ENCODE measurements at places on chromosomes 13 and 19. TPM values are rescaled to one million over a fixed set of nuclear protein-coding genes. Genes with fewer than 3 reads are reported as not detected.

DNA sequence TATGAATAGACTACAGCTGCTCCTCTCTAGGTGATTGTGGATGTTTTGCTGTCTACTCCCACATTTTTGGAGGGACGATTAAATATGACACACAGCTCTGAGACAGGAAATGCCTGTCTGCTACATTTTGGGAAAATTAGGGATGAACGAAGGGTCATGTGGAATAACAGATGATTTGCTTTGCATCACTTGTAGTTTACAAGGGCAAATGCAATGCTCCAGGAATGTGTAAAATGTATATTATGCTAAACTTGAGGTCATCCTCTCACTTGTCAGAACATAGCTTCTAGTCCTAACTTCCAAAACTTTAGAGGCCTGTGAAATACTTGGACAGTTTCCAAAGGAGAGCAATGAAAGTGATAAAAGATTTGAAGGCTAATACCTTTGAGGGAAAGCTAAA, 284.2 kb upstream of the DACH1 start:
- H3K4me3 ChIP-seq = no peak overlapping the region
- H3K36me3 ChIP-seq = no peaks in the 10 kb centered on the region
- DNase-seq = no peak
- no peak overlapping the region for H3K27ac ChIP-seq
- H3K4me1 ChIP-seq = no peaks in the 10 kb centered on the region
- no peaks in the 10 kb centered on the region for H3K27me3 ChIP-seq

DNA sequence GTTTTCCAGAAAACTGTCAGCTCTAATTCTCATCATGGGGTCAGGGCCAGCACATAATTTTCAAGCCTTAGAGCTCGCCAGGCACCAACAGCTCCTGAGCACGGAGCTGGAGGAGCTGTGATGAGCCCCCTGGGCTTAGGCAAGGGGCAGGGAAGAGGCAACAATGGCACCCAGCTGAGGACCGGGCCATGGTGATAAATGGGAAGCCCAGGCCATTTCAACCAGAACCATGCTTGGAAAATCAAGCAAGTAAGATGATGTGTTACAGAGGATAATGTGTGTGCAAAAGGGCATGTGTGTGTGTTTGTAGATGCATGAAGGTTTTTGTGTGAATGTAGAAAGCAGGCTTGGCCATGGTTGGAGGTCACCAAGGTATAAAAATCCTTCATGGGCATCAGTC, 66.8 kb upstream of the UBAC2 start:
- no peaks in the 10 kb centered on the region for H3K4me1 ChIP-seq
- no peaks in the 10 kb centered on the region for H3K36me3 ChIP-seq
- H3K27me3 ChIP-seq = no peaks in the 10 kb centered on the region
- no peak overlapping the region for H3K27ac ChIP-seq
- no peak overlapping the region for H3K4me3 ChIP-seq
- no peak for DNase-seq

DNA sequence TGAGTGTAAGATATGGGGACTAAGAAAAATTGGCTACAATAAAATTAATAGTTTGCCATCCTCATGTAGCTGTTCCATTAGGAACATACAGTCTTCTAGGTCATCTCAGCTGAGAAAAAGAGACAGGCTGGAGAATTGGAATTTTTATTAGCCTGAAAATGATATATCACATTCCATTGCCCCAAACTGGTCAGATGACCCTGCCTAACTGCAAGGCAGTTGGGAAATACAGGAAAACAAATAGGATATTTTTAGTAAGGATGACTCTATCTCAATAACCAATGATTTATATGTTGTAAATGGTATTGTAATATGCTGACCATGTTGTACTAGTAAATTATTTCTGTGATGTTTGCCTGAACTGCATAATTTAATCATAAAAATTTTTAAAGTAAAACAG, 673.8 kb downstream of the PCDH9 start:
- H3K27me3 ChIP-seq = no peaks in the 10 kb centered on the region
- no peak overlapping the region for H3K4me3 ChIP-seq
- H3K4me1 ChIP-seq = no peaks in the 10 kb centered on the region
- no peaks in the 10 kb centered on the region for H3K36me3 ChIP-seq
- no peak for DNase-seq

GRCh38 chr19:33819880-33820781, 23.5 kb downstream of the KCTD15 start:
- no peaks in the 10 kb centered on the region for H3K4me1 ChIP-seq
- no peak overlapping the region for H3K27ac ChIP-seq
- peak; percentile 15 for DNase-seq
- H3K4me3 ChIP-seq = peak overlapping the region; percentile 54
- H3K36me3 ChIP-seq = no peaks in the 10 kb centered on the region
- no peaks in the 10 kb centered on the region for H3K27me3 ChIP-seq

DNA sequence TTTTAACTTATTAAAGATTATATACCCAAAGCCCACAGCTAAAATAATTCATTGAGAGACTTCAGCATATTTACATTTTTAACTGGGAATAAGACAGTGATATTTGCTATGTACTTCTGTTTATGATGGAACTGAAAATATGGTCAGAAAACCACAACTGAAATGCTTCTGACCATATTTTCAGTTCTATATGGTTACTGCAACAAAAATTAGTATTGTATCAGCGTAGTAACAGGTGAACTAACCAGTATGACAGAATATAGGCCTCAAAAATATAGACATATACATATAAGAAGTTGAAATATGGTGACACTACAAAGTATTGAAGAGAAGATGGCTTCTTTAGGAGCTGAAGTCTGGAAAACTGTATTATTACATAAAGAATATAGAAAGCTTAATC, 857.4 kb downstream of the OLFM4 start:
- no peak overlapping the region for H3K27ac ChIP-seq
- H3K36me3 ChIP-seq = no peaks in the 10 kb centered on the region
- H3K4me1 ChIP-seq = no peaks in the 10 kb centered on the region
- DNase-seq = no peak
- H3K27me3 ChIP-seq = no peaks in the 10 kb centered on the region

DNA sequence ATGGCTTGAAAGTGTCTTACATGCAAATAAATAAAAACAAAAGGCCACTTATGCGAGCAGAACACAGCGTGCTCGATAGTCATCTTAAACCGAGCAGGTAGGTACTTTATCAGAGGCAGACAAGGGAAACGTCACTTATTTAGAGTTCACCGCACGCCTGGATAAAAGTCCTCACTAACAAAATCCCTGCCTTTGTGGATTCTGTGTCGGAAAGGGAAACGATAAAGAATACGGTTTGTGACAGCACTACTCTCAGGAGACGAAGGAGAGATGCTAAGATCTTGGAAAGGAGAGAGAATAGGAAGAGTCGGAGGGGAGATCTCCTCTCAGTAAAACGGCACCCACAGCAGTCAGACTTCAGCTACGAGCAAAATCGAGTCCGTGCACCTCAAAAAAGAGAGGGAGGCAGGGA, 581 bp downstream of the RCBTB1 start:
- peak overlapping the region; percentile 82 for H3K27ac ChIP-seq
- peaks cover 10% of the 10 kb centered on the region for H3K4me1 ChIP-seq
- peak overlapping the region; percentile 56 for H3K4me3 ChIP-seq
- no peaks in the 10 kb centered on the region for H3K36me3 ChIP-seq
- peak; percentile 18 for DNase-seq
- H3K27me3 ChIP-seq = no peaks in the 10 kb centered on the region

Gene RFX1
- 23.5 TPM for total RNA-seq

GRCh38 chr13:37632294-37632693, 33.7 kb upstream of the POSTN start:
- DNase-seq = no peak
- H3K4me3 ChIP-seq = no peak overlapping the region
- no peaks in the 10 kb centered on the region for H3K36me3 ChIP-seq
- no peaks in the 10 kb centered on the region for H3K27me3 ChIP-seq
- H3K4me1 ChIP-seq = no peaks in the 10 kb centered on the region
- no peak overlapping the region for H3K27ac ChIP-seq

Gene APC2
- total RNA-seq = 0.10 TPM

GRCh38 chr19:56085571-56086275, 35.4 kb downstream of the ZNF787 start:
- peaks cover 6% of the 10 kb centered on the region for H3K4me1 ChIP-seq
- no peak for DNase-seq
- no peaks in the 10 kb centered on the region for H3K27me3 ChIP-seq
- no peaks in the 10 kb centered on the region for H3K36me3 ChIP-seq
- no peak overlapping the region for H3K4me3 ChIP-seq

Gene HS6ST3
- not detected for total RNA-seq

DNA sequence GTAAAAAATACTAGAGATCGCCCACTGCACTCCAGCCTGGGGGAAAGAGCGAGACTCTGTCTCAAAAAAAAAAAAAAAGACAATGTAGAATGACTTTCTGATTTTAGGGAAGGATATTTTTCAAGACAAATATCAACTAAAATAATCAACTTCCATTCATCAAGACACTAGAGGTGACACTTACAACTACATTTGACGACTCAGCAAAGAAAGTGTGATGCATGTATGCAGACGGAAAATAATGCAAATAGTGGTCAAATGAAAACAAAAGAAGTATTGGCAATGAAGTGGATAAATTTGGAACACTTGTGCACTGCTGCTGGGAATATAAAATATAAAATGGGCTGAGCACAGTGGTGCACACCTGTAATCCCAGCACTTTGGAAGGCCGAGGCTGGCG, 12.2 kb downstream of the TMEM161A start:
- no peaks in the 10 kb centered on the region for H3K36me3 ChIP-seq
- DNase-seq = no peak
- no peaks in the 10 kb centered on the region for H3K4me1 ChIP-seq

Gene SLC6A16
- total RNA-seq = 4.7 TPM

DNA sequence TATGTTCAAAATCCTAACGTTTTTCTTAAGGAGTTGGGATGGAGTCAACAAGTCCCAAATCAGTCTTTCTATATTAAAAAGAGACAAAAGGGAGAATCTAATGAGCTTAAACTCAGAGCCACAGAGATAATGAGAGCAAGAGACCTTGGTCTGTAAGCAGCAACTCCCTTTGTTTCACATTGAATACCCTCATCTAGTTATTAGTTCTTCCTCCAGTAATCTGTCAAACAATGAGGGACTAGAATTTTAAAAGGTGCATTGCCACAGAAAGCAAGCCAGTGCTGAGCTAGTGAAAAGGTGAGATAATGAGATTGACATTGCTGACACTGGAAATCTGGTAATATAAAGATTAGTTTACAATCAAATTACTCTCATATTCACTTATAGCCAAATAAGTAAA, 718.6 kb downstream of the DACH1 start:
- H3K27me3 ChIP-seq = no peaks in the 10 kb centered on the region
- no peak for DNase-seq
- H3K36me3 ChIP-seq = no peaks in the 10 kb centered on the region
- H3K27ac ChIP-seq = no peak overlapping the region

Gene MCEMP1
- total RNA-seq = 1.2 TPM

DNA sequence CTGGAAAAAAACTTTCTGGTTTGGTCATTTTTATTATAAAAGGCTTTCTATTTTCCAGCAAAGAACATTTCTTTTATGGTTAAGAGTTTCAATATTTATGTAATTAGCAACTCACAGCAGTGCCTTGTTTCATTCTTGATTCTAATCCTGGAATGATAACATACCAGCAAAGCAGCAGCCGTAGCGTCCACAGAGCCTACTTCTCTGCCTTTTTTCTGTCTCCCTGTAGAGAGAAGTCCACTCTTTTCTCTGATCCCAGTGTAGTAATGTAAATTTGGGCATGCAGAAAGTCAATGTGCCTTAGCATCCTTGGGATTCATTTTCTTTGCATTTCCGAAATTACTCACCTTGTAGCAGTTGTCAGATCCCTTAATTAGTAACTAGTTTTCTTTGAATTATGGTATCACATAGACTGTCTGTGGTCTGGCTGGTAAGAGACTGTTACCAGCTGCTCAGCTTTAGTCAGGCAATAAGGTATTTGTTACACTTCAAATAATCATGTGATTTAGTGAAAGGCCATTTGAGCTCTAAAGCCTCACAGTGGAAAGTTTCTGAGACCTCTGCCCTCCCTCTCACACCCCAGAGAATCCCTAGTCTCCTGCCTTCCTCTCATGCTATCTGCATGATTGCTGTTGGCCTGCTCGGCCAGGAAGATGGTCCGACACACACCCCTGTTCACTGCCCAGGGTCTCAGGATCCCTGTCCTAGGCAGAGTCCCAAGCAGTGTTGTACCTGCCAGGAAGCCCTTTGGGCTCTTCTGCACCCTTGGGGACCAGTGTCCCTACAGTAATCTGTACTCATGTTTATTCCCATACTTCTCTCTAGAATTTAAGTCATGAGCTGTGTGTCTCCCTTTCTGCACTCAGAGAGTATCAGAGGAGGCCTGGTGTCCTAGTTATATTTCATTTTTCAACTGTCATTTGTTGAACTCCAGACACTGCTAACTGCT, 86.3 kb downstream of the LRCH1 start:
- no peak overlapping the region for H3K4me3 ChIP-seq
- no peak overlapping the region for H3K27ac ChIP-seq
- no peaks in the 10 kb centered on the region for H3K27me3 ChIP-seq
- no peak for DNase-seq
- H3K36me3 ChIP-seq = no peaks in the 10 kb centered on the region

Gene EDNRB
- not detected for total RNA-seq

DNA sequence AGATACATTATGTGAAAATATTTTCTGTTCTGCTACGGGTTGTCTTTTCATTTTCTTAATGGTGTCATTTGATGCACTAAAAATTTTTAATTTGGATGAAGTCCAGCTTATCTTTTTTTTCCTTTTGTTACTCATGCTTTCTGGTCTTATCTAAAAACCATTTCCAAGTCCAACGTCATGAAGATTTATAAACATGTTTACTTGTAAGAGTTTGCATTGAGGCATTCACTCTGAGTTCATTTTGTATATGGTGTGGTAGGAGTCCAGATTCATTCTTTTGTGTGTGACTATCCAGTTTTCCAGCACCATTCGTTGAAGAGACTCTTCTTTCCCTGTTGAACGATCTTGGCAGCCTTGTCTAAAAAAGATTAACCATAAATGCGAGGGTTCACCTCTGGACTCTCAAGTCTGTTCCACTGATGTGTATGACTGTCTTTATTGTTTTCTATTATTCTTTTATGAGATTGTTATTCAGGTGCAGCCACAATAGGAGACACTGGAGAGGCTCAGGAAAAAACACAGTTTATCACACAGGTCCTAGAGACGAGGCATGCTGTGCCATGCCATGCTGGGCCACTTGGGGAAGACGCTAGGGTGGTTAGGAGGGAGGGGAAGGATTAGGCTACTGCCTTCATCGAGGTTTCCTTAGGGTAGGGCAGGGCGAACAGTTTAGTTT, 35.0 kb downstream of the NAA16 start:
- H3K4me3 ChIP-seq = no peak overlapping the region
- no peaks in the 10 kb centered on the region for H3K36me3 ChIP-seq
- H3K4me1 ChIP-seq = peaks cover 20% of the 10 kb centered on the region
- H3K27me3 ChIP-seq = no peaks in the 10 kb centered on the region
- H3K27ac ChIP-seq = peak overlapping the region; percentile 17

All from naive thymus-derived CD4-positive, alpha-beta T cell (primary cell).